ENCODE measurements at places on chromosomes 5 and 9. TPM values are rescaled to one million over a fixed set of nuclear protein-coding genes. Genes with fewer than 3 reads are reported as not detected.

The BTNL3 gene
- total RNA-seq = not detected

The TAF1L gene
- not detected for total RNA-seq

The DBH gene
- total RNA-seq = not detected

The BHMT2 gene
- total RNA-seq = not detected

The DNAH5 gene
- total RNA-seq = 0.46 TPM

The IL4 gene
- total RNA-seq = not detected

The ST8SIA4 gene
- total RNA-seq = 0.42 TPM

The C5 gene
- total RNA-seq = 3.0 TPM

The CTXN3 gene
- total RNA-seq = not detected

The QRFP gene
- total RNA-seq = not detected

The CNTLN gene
- 10.9 TPM for total RNA-seq

The OSMR gene
- 20.8 TPM for total RNA-seq

The KLF4 gene
- 36.0 TPM for total RNA-seq

The ALDOB gene
- not detected for total RNA-seq

The ADAMTS13 gene
- 9.5 TPM for total RNA-seq

The PPP2CA gene
- total RNA-seq = 113 TPM

The ADRB2 gene
- 0.54 TPM for total RNA-seq

The CCL27 gene
- not detected for total RNA-seq

Measured in chondrocyte (in vitro differentiated cells).